RPMI8226 (cell line): ENCODE measurements at places on chromosomes 7 and 10.
A peak's percentile ranks its signal among the peaks of the same experiment; 100 is the strongest.

DNA sequence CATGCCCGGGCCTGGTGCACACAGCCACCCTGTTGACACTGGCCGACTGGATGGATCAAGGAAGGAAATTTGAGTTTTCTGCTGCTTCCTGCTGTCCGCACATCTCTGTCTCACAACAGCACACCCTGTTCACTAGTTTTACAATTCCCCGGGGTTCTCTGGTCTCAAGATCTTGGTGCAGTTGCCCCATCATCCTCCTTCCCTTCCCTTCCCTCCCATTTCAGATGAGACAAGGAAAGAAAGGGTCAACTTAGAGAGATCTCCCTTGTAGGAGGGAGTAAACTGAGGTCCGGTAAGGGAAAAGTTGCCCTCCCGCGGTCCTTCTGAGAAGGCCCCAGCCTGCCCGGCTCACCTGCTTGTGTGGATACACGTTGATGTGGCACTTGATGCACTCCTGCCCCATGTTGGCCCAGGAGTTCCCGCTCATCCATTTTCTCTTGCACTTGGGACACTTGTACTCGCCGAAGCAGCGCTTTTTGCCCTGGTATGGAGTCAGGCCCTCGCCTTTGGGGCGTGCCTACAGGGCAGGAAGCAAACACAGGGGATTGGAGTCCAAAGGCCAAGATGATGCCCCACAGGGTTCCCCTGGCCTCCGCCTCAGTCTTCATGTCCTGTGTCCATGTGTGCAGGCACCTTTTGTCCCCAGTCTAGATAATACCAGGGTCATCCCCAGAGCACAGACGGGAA is 46.8 kb downstream of the PPIF start:
- DNase-seq: no peak

- DNase-seq: no peak
These were observed 27.4 kb downstream of the POM121L12 start for GRCh38 chr7:53062796-53063195.

DNA sequence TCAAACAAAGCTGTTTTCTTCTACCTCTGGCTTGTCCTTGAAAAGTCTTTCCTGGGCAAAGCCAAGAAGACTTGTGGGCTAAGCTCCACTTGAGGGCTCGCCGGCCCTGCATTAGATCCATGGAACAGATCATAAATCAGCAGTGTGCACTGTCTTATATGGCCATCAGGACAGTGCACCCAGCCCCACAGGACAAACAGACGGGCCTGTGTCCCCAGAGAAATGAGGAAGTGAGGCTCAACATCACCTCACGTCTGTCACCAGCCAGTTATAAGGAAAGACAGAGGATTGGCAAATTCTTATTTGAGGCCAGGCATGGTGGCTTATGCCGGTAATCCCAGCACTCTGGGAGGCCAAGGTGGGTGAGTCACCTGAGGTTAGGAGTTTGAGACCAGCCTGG is 12.3 kb upstream of the IFT22 start:
- DNase-seq: peak; percentile 68

GRCh38 chr10:95755511-95756004 is 405 bp upstream of the ENTPD1 start:
- DNase-seq: no peak

DNA sequence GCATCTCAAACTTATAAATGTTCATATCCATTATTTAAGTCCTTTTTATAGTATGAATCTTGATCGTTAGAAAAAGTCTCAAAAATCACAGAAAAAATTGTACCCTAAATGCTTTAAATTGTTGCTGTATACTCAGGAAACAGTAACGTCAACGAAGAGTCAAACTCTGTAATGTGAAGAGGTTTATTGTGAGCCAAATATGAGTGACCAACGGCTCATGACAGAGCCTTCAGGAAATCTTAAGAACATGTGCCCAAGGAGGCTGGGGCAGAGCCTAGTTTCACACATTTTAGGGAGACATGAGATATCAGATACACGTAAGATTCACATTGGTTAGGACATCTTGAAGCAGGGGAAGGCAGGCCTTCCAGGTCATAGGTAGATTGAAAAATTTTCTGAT is 86.1 kb downstream of the PIP4K2A start:
- no peak for DNase-seq

- no peak for DNase-seq
These were observed 46.9 kb downstream of the EGFR start for GRCh38 chr7:55065511-55066229.

DNA sequence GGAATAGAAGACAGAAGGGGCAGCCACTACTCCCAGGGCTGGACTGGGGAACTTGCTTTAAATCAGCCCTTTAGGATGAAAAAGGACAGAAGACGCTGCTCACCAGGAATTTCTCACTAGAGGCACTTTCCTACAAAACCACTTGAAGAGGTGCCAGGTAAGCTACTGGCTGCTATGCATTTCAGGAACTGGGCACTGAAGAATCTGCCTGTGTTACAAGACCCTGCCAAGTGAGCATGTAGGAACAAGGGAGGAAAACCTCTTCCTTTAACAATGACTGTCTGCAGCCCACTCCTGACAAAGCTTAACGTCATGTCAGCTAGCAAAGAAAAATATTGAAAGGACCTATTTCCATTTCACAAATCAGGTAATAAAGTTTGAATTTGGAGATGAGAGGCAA is 5.8 kb upstream of the AGMO start:
- DNase-seq: no peak

- DNase-seq: no peak
These were observed 4.0 kb upstream of the PKD1L1 start for GRCh38 chr7:47952224-47952623.

- DNase-seq: no peak
These were observed 526 bp downstream of the GIMAP1 start for GRCh38 chr7:150716939-150717338.

DNA sequence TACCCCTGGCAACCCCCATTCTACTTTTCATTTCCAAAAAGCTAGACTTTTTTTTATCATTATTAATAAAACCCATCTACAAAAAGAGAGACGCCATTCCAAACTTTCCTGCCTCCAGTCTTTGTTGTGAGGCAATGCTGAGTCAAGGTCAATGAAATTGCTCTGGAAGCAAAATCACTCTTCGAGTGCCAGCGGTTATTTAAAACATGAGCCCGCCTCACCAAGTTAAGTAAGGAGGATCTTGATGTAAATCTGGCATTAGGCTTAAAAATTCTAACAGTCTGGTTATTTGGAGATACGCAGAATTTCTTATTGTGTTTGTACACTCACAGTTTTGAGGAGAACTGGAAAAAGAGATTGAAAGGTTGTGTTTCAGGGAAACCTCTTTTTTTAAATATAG is 1196.3 kb downstream of the TYW1 start:
- no peak for DNase-seq

DNA sequence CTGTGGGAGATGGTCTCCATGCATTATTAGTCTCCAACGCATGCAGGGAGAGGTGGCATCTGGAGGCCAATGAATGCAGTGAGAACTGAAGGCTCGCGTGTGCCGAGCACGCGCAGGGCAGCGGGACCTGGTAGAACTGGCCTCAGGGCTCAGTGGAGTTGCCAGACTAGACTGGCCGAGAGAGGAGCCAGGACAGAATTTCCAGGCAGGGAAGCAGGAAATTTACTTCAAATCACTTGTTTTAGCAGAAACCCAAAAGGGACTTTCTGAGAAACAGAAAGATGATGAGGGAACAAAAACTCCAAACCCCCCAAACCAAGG is 311.0 kb upstream of the IMMP2L start:
- DNase-seq: no peak

- no peak for DNase-seq
These were observed 130.1 kb upstream of the SHH start for GRCh38 chr7:155942226-155942950.

DNA sequence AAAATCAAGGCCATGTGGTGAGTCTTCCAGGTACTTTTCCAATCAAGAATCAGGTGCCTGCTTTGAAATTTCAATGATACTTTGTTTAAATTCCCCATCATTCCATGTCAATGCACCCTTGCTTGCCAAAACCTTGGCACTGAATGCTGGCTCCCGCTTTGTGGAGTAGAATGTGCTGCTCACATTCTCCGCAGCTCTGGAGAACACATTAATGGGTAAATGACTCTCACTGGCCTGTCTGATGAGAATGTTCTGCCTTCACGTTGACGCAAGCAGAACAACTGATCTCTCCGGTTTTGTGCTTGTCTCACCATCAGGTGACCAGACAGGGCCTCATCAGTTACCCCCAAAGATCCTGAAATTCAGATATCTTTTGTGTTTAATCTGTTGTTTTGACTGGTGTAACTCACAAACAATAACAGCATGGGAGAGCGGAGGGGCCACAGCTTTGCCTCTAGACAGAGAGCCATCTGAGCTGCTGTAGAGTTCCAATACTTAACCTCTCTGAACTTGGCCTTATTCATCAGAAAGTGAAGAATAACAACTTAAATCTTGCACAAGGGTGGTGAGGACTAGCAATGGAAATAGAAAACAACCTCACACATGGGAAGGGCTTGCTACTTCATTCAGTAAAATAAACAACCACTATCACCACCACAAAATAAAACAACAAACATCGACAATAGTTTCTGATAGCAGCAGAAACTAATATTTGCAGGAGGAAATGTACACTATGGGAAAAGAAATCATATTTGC is 276.9 kb upstream of the IGFBP3 start:
- no peak for DNase-seq

- no peak for DNase-seq
These were observed 41.4 kb downstream of the EPHB4 start for GRCh38 chr7:100785878-100786277.

GRCh38 chr10:71090801-71091200 is 121.6 kb upstream of the UNC5B start:
- no peak for DNase-seq

DNA sequence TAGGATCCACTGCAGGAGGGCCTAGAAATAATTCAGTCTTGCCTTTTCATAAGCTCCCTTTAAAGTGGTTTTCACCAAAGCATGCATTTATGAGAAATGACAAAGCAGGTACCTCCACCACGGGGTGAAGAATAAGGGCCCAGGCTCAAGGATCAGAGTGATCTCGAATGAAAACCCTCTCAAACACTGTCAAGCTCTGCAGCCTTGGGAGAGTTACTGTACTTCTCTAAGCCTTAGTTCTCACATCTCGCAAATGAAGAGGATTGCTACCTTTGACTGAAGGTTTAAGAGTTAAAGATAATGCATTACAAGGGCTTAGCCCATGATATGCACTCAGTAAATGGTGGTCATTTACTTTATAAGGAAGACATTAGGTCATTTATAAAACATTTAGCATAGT is 81.7 kb downstream of the CUBN start:
- DNase-seq: no peak

- no peak for DNase-seq
These were observed 5.1 kb downstream of the UNC5B start for GRCh38 chr10:71217266-71218045.

DNA sequence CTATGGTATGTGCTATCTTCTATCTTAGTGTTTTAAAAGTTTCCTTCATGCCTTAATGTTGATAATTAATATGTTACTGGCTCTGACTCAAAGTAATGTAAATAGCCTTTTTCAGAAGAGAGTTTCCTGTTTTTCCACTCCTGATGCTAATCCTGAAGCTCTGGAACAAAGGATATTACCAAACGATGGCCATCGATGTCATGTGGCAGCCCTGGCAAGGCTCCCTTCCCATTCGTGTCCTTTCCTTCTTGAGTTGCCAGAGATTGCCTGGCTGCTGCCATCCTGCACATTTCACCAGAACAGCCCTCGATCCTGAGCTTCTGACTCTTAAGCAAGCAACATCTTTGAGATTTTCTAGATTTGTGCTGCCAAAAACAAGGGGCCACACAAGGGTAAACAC is 46.0 kb downstream of the RNF133 start:
- DNase-seq: no peak
